ENCODE measurements at places on chromosomes 7 and 10.
A peak's percentile ranks its signal among the peaks of the same experiment; 100 is the strongest.

DNA sequence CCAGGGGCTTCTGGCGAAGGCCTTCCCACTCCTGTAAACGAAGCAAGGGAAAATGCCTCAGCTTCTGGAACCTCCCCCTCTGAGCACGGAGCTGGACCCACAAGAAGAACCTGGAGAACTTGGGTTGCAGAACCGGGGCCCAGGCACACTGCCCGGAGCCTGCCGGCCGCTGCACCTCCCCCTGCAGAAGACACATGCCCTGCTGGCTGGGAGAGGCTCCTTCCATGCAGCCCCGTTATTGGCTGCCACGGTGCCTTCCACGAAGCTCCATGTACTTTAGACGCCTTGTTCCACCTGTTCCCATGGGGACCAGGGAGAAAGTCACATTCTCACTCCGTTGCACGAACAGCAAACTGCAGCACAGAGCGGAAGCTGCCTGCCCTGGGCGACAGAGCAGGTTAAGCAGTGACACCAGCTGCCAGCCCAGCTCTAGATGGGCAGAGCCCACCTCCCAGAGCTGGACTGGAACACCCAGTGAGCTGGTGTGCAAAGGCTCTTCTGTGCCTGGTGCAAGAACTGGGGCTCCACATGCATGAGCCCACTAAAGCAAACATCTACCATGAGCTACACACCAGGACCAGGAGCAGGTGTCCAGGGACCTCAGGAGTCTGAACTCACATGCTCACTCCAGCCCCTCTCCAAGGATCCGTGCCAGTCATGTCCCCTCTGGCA lies 70.1 kb downstream of the TNS3 start:
- peaks cover 13% of the 10 kb centered on the region for H3K36me3 ChIP-seq
- no peaks in the 10 kb centered on the region for H3K4me1 ChIP-seq
- no peak overlapping the region for H3K4me3 ChIP-seq
- no peak overlapping the region for H3K27ac ChIP-seq
- H3K27me3 ChIP-seq, result no peaks in the 10 kb centered on the region

DNA sequence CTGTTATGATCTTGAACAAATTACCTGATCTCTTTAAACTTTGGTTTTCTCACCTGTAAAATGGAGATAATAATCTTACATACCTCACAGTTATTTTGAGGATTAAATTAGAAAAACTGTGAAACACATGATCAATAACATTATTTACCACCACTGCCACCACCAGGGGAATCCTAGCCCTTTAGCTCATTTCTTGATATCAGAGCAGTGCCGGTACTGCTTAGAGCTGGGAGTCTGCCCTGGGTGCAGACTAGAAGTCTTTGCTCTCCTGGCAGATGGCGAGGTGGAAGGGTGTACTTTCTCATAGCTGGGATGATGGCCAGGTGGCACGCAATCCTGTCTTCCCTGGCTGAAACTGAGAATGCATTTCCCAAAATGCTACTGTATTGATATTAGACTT lies 12.7 kb upstream of the EFCAB10 start:
- no peaks in the 10 kb centered on the region for H3K36me3 ChIP-seq
- ATAC-seq, result peak; percentile 38
- H3K4me1 ChIP-seq, result peaks cover 16% of the 10 kb centered on the region
- H3K27ac ChIP-seq, result peak overlapping the region; percentile 78

GRCh38 chr7:40211276-40212003 lies 76.6 kb downstream of the SUGCT start:
- no peaks in the 10 kb centered on the region for H3K27me3 ChIP-seq
- no peaks in the 10 kb centered on the region for H3K36me3 ChIP-seq
- no peak overlapping the region for H3K4me3 ChIP-seq
- ATAC-seq, result no peak
- H3K27ac ChIP-seq, result no peak overlapping the region
- no peaks in the 10 kb centered on the region for H3K4me1 ChIP-seq

DNA sequence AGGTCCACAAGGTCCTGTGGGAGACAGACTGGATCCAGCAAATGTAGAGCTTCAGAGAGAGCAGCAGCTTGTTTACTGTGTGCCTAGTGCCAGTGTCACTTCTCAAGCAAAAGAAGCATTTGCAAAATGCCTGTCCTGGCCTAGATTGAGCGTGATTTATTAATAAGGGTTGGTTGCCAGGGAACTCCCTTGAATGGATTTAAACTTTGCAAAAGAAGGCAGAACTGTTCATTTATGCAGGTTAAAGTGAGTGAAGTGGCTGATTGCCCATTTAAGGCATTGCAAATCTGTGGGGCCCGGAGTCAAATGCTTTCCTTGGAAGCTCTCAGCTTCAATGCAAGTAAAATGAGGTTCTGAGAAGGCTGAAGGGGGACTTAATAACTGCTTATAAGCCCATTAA lies 71.3 kb downstream of the CDHR3 start:
- peaks cover 9% of the 10 kb centered on the region for H3K27me3 ChIP-seq
- peaks cover 7% of the 10 kb centered on the region for H3K4me1 ChIP-seq
- H3K4me3 ChIP-seq, result no peak overlapping the region

GRCh38 chr7:3304131-3304530 lies 3.1 kb downstream of the SDK1 start:
- ATAC-seq, result no peak
- H3K27ac ChIP-seq, result no peak overlapping the region
- peaks cover 25% of the 10 kb centered on the region for H3K27me3 ChIP-seq
- no peaks in the 10 kb centered on the region for H3K36me3 ChIP-seq
- H3K4me3 ChIP-seq, result no peak overlapping the region

- ATAC-seq, result no peak
- H3K4me1 ChIP-seq, result peaks cover 4% of the 10 kb centered on the region
- H3K27me3 ChIP-seq, result no peaks in the 10 kb centered on the region
These were observed 7.3 kb downstream of the FGFBP3 start for GRCh38 chr10:91901784-91902677.

GRCh38 chr7:23438171-23438570 lies 32.1 kb downstream of the IGF2BP3 start:
- no peak overlapping the region for H3K4me3 ChIP-seq
- H3K4me1 ChIP-seq, result no peaks in the 10 kb centered on the region
- H3K27ac ChIP-seq, result no peak overlapping the region
- no peaks in the 10 kb centered on the region for H3K27me3 ChIP-seq
- H3K36me3 ChIP-seq, result no peaks in the 10 kb centered on the region

GRCh38 chr7:51035716-51036115 lies 253.0 kb upstream of the GRB10 start:
- no peak overlapping the region for H3K4me3 ChIP-seq
- no peak for ATAC-seq
- H3K36me3 ChIP-seq, result no peaks in the 10 kb centered on the region
- H3K27me3 ChIP-seq, result no peaks in the 10 kb centered on the region

- H3K4me1 ChIP-seq, result peaks cover 47% of the 10 kb centered on the region
- peak; percentile 1 for ATAC-seq
- no peaks in the 10 kb centered on the region for H3K27me3 ChIP-seq
These were observed 734 bp downstream of the PTPN12 start for GRCh38 chr7:77537778-77538280.

GRCh38 chr10:6721964-6722615 lies 142.0 kb upstream of the PRKCQ start:
- H3K27ac ChIP-seq, result no peak overlapping the region
- no peaks in the 10 kb centered on the region for H3K4me1 ChIP-seq
- no peak overlapping the region for H3K4me3 ChIP-seq
- peaks cover 60% of the 10 kb centered on the region for H3K27me3 ChIP-seq
- H3K36me3 ChIP-seq, result no peaks in the 10 kb centered on the region

GRCh38 chr10:51522858-51523257 lies 176.5 kb downstream of the CSTF2T start:
- H3K4me3 ChIP-seq, result no peak overlapping the region
- H3K4me1 ChIP-seq, result no peaks in the 10 kb centered on the region
- H3K27ac ChIP-seq, result no peak overlapping the region
- H3K36me3 ChIP-seq, result no peaks in the 10 kb centered on the region
- no peaks in the 10 kb centered on the region for H3K27me3 ChIP-seq
- no peak for ATAC-seq

All from stimulated activated memory B cell treated with anti-CD40 and anti-IgM and Interleukin-4, amounts not matched to agents 10 μg/mL and 1 μg/mL and 100 μg/mL, for 72 hours (primary cell).